NCI-H187 treated with DMSO at 0.1 percent for 48 hours (cell line): ENCODE measurements at places on chromosomes 5 and 9.

- DNase-seq: no peak
Observed at GRCh38 chr9:23413541-23413940, 412.5 kb downstream of the ELAVL2 start.

- DNase-seq: no peak
Observed at GRCh38 chr9:124174433-124174832, 83.3 kb upstream of the NEK6 start.

GRCh38 chr5:85760519-85760918, 857.2 kb upstream of the COX7C start:
- DNase-seq: no peak

GRCh38 chr9:128168731-128169308, 8.8 kb downstream of the BBLN start:
- DNase-seq: no peak

DNA sequence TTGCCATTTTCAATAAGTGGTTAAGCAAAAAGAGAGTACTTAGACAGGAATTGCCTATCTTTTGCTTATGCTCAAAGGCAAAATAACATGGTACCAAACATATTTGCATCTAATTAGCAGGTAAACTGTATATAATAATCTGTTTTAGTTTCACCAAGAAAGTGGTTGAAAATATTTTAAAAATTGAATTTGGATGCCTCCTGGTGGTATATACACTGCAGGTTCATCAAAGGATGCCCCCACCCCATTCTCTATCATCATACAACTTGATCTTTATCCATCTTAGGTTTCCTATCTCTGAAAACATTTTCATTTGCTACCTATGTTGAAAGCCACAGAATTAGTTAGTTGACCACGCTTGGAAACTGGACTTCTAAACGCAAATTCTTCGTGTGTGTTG, 47.0 kb upstream of the MROH2B start:
- DNase-seq: no peak

DNA sequence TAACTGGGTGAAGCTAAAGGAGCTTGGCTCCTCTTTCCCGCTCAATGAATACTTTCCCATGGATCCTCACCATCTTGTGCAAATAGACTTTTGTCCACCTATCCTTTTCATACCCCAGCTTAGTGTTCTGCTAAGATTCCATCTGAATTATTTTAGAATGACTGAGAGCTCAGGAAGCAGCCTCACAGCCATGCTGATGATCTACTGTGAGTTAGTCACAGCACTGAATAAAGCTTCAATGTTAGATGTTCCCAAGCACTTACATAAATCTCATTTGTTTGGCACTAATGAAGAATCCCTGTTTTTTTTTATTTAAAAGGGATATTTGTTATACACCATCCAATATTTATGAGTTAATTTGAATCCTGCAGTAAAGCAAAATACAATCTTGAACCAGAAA, 317.6 kb upstream of the TRPC7 start:
- DNase-seq: no peak

DNA sequence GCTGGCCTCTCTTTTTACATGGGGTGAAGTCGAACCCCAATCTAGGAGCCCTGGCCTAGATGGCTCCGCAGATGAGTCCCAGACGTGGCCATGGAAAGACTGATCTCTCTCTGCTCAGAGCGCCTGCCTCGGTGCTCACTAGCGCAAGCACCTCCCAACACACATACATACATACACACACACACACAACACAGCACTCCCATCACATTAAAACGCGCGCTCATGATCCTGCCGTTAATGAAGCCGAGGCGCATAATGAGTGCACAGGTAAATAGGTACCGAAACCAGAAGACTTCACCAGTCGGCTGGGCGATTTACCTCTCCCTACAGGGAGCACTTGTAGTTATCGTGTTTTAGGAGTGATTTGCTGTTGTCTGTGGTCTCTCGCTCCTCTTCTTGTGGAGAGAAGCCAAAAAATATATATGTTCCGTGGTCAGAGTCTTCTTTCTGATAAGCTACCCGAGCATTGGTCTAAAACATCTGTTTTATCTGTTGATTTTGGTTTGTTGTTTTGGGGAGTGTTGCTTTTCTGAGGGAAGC, 207.7 kb downstream of the MEF2C start:
- DNase-seq: no peak

- no peak for DNase-seq
Observed at GRCh38 chr9:134686896-134687295, 45.3 kb downstream of the COL5A1 start.

DNA sequence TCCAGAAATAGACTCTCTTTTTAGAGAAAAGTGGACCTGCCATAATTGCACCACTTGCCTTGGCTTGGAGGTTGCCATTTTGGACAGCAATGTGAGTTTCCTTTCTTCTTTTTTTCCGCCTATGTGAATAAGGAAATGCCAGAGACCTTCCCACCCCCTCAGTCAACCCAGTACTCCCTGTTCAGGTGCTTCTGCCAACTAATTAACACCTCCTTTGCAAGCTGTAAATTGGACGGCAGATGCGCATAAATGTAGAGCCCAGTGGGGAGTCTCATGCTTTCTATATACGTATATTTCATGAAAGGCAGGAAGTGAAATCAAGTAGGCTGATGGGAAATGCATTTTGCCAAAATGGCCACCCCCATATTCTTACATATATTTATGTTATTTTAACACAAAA, 269.8 kb upstream of the RFX3 start:
- DNase-seq: no peak

GRCh38 chr5:166648736-166649135, 1642.7 kb upstream of the WWC1 start:
- no peak for DNase-seq

- DNase-seq: no peak
Observed at GRCh38 chr5:13566871-13567339, 377.6 kb downstream of the DNAH5 start.

DNA sequence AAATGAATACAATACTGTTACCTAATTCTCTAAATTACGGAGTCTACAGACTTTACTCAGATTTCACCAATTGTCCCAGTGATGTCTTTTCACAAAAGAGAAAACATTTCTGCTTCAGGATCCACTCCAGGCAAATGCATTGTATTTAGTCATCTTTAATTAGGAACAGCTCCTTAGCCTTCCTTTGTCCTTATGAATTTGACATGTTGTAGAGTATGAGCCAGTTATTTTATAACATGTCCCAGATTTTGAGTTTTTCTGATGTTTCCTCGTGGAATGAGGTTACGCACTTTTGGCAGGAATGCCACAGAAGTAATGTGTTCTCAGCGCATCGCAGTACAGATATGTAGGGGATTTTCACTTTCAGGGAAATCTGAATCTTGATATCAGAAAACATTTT, 10.5 kb downstream of the HABP4 start:
- DNase-seq: no peak

DNA sequence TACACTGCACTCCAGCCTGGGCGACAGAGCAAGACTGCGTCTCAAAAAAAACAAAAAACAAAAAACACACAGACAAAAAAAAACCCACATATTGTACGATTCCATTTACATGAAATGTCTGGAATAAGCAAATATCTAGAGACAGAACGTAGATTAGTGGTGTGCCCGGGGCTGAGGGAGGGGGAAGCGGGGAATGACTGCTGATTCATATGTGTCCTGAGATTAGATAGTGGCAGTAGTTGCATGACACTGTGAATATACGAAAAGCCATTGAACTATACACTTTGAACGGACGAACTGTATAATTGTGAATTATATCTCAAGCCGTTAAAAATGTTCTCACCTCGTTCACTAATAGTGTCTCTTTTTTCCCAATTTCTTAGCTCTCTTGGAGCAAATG, 23.9 kb downstream of the FGF1 start:
- DNase-seq: no peak

- DNase-seq: no peak
Observed at GRCh38 chr9:136327304-136327974, at the start of gene GPSM1. Gene GPSM1 (plus strand): TSS chr9:136327539. CDS start chr9:136327696, 157 bp downstream.

DNA sequence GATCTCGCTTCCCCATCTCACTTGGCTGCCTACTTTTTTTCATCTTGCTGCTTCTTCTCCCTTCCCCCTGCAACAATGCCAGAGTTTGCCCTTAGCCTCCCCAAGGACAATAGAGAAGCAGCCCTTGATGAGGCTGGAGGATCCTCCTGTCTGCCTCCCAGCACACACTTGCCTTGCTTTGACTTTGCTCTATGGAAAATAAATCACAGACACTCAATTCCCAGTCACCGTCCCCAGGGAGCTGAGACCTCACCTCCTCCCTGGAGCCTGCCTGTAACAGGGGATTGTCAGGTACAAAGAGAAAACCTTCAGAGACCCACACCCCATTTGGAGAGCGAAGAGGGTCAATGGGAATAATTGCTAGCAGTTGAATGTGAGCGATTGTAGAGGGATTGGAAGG, 242.1 kb upstream of the ZNF462 start:
- DNase-seq: no peak

DNA sequence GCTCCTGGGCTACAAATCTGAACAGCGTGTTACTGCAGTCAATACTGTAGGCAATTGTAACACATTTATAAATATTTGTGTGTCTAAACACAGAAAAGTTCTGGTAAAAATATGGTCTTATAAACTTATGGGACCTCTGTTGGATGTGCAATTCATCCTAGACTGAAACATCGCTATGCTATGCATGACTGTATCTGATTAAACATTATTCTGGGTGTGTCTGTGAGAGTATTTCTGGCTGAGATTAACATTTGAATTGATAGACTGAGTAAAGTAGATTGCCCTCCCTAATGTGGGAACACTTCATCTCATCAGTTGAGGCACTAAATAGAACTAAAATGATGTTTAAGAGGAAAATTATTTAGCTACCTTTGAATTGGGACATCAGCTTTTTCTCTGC, 24.3 kb upstream of the PRDM9 start:
- DNase-seq: no peak

DNA sequence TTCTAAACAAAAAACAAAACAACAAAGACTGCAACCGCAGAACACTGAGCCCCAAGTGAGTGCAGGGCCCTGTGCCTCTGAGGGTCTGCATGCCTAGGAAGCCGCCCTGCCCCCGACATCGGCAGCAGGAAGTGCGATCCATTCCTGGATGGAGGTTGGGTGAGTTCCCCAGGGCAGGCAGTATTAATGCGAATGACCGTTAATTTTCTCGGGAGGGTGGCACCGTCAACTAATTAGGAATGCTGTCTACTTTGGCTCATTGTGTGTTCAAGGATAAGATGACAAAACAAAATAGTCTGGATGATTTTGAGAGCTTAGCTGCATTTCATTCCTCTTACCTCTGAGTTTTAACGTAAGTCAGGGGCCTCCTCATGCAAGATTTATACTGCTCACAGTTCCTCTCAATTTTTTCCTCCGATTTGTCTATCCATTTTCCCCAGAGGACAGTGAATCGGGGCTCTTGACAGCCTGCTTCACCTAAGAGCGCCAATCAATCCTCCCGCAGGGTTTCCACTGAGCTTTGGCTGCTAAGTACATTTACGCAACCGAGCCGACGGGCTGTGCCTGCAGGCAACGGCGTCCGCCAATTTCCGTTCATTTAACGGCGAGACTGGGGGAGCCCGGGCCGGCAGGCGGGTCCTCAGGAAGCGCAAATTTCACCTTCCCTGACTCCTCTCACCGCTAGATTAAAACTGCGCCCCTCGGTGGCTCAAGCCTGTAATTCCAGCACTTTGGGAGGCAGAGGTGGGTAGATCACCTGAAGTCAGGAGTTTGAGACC, 2.9 kb upstream of the NXNL2 start:
- no peak for DNase-seq

- DNase-seq: no peak
Observed at GRCh38 chr5:61410811-61411210, 78.8 kb downstream of the ZSWIM6 start.

- no peak for DNase-seq
Observed at GRCh38 chr9:107504585-107505455, 15.3 kb upstream of the KLF4 start.

GRCh38 chr5:187617-188451, 3.5 kb upstream of the LRRC14B start:
- no peak for DNase-seq

GRCh38 chr5:148457183-148457620, 73.4 kb downstream of the FBXO38 start:
- no peak for DNase-seq

- no peak for DNase-seq
Observed at GRCh38 chr9:23153058-23153457, 673.0 kb downstream of the ELAVL2 start.
